ENCODE measurements at places on chromosomes 6 and 20.

- no peak for DNase-seq
Measured at GRCh38 chr6:64288351-64288750, 652.7 kb downstream of the PHF3 start.

GRCh38 chr20:50401587-50402418, 108.4 kb upstream of the PTPN1 start:
- no peak for DNase-seq

DNA sequence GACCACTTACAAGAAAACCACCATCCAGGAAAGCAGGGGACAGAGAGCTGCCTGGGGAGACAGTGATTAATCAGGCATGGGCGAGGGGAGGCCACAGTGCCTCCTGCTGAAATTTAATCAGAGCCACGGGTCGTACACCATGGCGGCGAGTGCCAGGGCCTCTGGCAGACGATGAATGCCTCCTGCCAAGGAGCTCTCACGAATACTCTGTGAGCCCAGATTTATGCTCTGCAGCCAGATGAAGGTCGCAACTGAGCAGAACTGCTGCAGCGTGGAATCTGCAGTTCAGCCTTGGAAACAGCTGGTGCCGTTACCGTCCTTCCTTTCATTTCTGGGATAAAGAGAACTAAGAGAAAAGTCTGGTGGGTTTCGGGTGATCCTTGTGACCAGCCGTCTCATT, 85.6 kb downstream of the BFSP1 start:
- DNase-seq = no peak

DNA sequence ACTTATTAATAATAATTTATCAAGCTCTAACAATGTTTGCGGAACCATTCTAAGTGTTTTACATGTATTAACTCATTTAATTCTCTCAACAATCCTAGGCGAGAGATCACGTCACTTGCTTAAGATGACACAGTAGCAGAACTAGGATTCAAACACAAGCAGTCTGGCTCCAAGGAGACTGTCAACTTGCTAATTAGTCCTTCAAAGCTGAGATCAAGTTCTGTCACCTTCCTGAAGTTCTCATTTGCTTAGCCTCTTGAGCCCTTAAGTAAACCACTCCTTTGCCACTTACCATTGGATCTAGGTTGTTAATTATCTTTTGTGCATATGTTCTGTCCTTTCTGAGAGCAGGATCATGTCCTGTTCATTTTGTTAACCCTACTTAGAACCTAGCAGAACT, 14.1 kb downstream of the FKBP5 start:
- DNase-seq = no peak

- DNase-seq = peak; percentile 44
Measured at GRCh38 chr6:129893640-129894039, 32.5 kb upstream of the TMEM244 start.

GRCh38 chr20:62089393-62089792, 23.7 kb upstream of the TAF4 start:
- DNase-seq = no peak

DNA sequence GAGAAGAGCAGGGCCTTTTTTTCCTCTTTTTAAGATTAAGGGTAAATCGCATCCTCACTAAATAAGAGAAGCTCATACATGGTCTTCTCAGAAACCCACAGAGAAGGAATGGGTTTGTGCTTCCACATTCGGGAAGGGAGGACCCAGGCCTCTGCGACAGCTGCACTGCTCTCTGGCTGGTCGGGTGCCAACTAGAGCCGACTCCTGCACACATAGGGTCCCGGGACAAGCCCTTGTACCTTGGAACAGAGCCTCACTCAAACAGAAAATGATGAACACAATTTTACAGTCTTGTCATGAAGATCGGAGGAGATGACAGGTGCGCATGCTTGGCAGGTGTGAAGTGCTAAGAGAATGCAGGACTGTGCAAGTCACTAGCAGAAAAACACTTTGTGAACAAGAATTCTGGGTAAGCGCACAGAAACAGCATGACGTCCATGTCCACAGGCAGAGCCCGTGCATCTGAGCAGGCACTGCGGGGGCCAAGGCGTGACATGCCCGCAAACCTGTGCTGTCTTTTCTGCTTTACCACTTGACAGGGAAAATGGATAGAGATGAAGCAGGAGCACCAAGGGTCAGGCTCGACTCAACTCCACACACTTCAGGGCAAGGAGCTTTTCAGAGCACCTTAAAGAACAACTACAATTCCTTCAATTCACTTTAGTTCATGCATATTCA, 101.0 kb upstream of the MPC1 start:
- DNase-seq = no peak

- DNase-seq = no peak
Measured at GRCh38 chr6:162343198-162343935, 384.2 kb downstream of the PRKN start.

- no peak for DNase-seq
Measured at GRCh38 chr20:48196486-48196885, 411.2 kb upstream of the SULF2 start.

DNA sequence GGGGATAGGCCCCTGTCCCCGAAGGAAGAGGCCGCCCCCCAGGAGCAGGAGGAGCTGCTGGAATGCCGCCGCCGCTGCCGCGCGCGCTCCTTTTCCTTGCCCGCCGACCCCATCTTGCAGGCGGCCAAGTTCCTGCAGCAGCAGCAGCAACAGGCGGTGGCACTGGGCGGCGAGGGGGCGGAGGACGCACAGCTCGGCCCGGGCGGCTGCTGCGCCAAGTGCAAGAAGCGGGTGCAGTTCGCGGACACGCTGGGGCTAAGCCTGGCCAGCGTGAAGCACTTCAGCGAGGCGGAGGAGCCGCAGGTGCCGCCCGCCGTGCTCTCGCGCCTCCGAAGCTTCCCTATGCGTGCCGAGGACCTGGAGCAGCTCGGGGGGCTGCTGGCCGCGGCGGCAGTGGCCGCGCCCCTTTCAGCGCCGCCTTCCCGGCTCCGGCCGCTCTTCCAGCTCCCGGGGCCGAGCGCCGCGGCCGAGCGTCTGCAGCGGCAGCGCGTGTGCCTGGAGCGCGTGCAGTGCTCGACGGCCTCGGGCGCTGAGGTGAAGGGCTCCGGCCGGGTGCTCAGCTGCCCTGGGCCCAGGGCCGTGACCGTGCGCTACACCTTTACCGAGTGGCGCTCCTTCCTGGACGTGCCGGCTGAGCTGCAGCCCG, 630 bp downstream of the PPP1R3G start:
- DNase-seq = no peak

DNA sequence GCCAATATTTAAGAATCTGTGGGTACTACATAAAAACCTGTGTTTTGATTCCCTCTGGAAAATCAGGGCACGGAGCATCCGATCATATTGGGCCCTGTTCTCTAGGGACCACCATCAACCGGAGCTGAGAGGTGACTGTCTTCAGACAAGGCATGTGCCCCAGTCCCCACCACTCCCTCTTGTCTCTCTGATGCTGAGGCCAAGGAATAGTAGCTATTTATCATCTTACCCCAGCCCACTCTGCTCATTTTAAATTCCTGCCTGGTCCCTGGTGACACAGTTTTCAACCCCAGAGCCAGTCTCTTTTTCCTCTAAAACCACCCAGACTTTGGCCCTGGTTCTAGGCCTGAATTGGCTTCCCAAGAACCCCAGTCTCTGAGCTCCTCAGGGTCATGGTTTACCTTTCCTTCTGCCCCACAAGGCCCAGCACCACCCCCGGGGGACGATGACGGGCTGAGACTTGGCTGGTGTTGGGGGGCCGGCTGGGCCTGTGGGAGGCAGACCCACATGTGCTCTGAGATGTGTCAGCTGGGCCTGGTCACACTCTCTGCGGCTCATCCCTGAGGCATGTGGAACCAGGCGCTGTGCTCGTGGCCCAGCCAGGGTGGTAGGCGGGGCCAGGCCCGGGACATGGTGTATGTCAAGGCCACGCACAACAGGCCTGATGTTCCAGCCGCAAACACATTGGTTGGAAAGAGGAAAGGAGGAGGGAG, 114.4 kb downstream of the CEBPB start:
- no peak for DNase-seq

DNA sequence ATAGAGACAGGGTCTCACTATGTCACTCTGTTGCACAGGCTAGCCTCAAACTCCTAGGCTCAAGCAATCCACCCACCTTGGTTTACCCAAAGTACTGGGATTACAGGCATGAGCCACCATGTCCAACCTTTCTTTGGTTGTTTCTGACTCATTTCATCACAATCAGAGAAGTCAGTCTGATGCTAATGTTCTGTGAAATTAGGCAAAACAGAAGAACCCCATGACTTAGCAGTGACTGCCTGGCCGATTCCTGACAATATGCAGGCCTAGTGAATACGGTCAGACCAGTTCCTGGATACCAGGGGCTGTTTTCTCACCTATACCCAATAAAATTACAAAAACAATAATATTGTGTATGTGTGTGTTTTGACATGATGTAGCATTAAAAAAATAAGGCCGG, 58.8 kb upstream of the BTN3A2 start:
- no peak for DNase-seq

GRCh38 chr6:100633096-100633777, 168.5 kb upstream of the SIM1 start:
- DNase-seq = no peak

GRCh38 chr6:116450769-116451740, 10.1 kb upstream of the CALHM6 start:
- DNase-seq = no peak

GRCh38 chr6:168962886-168963285, 290.8 kb downstream of the THBS2 start:
- DNase-seq = no peak

DNA sequence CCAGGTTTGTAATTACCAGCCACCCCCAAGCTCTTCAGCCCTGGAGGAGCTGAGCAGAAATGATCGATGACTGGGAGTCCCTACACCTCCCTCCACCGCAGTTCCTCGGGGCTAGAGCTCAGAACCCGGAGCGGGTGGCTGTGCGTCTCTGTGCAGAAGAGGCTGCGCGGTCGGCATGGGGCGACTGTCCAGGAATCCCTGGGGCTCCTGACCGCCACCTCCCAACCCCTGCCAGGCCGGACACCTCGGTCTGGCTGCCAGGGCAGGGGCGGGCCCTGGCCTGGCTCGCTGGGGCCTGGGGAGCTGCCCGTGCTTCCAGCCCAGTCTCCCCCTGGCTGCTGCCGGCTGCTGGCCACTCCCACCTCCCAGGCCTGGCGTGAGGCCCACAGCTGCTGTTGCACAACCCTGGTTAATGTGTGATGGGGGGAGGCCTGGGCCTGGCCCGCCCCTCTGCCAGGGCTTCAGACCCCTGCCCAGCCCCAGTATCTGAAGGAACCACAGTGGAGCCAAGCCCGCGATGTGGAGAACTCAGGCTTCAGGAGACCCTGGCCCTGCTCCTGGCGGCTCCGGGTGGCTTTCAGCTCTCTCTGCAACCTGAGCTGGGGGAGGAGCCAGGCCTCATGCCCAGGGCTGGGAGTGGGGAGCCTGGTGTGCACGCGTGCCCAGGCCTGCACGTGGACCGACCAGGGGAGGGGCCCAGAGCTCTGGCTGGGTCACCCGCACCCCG, 1.2 kb downstream of the SLC2A4RG start:
- peak; percentile 46 for DNase-seq

DNA sequence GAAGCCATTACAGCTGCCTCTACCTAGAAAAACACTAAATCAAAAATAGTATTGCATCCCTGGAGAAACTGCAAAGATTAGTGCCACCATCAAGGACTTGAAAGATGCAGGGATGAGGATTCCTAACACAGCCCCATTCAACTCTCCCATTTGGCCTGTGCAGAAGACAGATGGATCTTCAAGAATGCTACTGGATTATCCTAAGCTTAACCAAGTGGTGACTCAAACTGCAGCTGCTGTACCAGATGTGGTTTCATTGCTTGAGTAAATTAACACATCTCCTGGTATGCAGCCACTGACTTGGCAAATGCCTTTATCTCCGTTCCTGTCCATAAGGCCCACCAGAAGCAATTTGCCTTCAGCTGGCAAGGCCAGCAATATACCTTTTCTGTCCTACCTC, 117.4 kb downstream of the TBC1D32 start:
- no peak for DNase-seq

DNA sequence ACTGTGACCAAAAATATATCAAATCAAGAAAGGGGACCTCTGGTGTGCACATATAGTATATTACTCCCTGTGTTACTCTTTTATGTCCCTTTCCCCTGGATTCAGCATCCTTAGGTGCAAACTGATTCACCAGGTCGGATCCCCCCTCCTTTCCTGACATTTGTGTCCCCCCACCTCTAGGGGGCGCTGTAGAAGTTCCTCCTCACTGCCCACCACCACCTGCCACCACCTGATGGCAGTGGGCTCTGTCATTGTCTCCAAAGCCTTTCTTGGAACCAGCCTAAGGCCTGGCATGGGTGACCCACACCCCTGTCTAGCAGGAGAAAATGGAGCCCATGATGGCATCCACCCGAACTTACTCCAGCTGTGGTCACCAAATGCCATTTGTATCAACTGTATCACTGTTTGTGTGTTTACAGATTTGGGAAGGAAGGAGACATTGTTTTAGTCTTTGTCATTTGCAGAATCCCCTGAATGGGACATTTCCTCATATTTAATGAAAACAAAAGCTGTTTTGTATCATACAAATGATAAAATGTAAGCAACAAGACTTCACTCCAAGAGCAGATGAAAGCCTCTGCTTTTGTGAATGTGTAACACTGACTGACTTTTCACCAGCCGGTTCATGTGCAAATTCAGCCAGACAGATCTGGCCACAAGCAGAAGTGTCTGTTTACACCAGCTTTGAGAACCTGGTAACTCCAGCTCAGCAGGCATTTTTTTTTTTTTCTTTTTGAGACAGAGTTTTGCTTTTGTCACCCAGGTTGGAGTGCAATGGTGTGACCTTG, 66.2 kb downstream of the ARMC2 start:
- DNase-seq = peak; percentile 48

- DNase-seq = peak; percentile 35
Measured at GRCh38 chr20:24917797-24918578, 31.1 kb upstream of the CST7 start.

DNA sequence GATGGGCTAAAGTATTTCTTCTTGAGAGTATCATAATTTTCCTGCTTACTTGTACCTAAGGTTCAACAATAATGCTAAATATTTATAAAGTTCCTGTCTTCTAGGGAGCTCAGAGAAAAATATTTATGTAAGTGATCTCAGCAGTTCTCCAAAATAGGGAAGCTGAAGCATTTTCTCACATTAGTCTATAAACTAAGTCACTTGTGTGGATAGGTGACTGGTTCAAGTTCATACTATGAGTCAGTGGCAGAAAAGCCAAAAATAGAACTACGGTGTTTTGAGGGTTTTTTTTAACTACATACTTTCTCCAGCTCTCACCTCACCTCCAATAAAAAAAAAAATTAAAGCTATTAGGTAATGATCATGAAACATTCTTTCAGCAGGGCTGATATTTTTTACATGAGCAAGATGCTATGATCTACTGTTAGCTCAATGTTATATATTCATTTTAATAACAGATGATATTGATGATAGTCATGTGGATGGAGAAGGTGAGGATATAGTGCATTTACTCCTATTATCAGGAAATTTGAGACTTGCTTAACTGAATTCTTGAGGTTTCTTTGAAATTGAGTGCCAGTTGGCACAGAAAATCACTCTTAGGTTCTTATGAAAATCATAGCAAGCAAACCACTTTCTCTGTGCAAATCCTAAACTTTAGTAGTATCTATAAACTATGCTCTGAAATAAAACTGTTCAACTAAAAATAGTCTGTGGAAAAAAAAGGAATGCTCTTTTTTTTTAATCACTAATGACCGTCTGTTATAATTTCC, 4.1 kb upstream of the MOXD1 start:
- DNase-seq = no peak
